ENCODE measurements at places on chromosomes 2 and 18.
A peak's percentile ranks its signal among the peaks of the same experiment; 100 is the strongest.

GRCh38 chr2:234193977-234194563 lies 143.6 kb downstream of the SPP2 start:
- DNase-seq = no peak

DNA sequence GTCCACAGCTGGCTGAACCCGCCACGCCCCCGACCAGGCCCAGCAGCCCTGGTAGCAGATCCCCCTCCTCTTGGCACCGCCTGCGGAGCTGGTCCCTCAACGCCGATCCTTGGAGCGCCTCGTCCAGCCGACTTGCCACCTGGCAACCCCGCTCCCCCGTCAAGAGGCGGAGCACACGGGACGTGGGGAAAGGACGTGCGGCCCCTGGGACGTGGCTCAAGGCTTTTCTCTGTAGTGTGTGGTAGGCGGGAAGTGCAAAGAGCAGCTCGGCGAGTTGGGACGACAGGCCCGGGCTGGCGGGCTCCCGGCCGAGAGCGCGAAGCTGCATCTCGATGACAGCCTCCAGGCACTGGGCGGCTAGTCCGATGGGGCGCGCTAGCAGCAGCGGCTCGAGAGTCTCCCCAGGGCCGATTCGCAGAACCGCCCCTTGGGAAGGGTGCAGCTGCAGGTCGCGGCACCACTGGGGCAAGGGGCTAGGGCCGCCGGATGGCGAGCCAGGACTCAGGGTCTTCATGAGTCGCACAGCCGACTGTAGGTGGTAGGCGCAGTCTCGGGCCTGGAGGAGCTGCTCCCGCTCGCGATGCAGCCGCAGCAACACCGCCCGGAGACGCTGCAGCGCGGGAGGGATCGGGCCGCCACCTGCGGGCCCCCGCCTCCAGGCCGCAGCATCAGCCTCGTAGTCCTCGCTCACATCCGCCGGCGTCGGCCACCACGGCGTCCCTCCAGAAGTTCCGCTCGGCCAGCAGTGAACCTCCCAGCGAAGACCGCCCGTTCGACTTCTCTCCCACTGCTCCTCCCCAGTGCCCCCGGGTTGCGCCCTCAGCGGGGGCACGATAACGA lies 617 bp downstream of the CCDC142 start:
- peak; percentile 35 for DNase-seq

DNA sequence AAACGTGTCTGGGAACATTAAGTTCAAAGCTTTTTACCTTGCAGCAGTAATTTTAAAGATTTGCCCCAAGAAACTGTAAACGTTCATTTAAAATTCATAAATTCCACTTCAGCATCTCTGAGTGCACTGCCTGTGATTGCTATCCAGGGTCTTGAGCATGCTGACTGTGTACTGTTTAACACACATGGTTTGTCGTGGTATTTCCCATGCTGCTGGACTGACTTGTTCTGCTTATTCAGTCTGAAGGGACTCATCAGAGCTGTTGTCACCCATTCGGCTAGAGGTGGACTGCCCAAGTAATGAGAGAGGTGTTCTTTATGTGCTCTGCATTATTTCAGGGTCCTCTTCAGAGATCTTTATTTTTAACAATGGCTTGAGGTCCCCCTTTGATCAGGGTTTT lies 53.1 kb downstream of the RHBDD1 start:
- DNase-seq = no peak

DNA sequence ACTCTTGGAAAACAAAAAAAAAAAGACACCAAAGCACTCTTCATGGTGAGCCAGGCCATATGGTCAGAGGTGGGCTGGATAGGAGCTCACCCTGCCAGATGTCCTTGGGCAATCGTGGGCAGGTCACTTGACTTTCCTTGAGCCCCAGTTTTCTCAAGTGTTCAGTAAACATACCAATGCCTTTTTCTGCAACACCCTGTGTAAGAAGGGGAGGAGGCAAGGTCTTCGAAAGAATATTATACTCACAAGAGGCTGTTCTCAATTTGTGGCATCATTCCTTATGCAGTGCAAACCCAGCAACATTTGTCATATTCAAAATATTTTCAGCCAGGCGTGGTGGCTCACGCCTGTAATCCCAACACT lies 22.9 kb upstream of the TMEM87B start:
- DNase-seq = no peak
